ENCODE measurements at places on chromosomes 2 and 18.

DNA sequence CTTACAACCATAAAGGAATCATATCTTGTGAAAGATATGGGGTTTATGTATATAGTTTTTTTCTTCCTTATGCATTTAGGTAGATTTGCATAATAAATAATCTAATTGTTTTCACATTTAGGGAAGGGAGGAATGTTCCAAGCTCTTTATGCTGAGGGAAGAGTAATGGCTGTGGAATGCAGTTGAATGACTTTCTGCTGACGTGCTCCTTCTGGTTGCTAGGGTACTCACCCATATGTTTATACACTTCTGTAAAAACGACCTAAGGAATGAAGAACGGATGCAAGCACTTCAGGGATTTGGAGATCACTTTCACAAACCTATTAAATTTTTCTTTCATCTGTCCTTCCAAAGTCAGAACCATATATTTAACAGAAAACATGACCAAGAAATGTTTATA lies 29.2 kb upstream of the PPP4R1 start:
- DNase-seq: peak; percentile 41

DNA sequence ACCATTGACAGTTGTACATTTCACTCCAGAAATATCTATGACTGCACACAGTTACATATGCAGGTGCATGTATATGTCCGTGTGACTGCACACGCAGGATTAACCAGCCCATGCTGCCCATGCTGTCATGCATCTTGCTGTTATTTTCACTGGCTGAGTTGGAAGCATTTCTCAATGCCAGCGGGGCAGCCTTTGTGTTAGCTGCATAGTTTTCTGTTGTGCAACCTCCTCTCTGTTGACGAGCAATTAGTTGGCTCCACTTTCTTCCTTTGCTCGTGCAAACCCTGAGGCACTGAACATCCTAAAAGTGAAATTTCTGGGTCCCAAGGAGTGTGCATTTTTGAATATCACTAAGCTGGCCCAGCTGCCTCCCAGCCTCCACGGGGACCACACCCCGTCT lies 133.4 kb upstream of the GLI2 start:
- no peak for DNase-seq

GRCh38 chr18:6284300-6284699 lies 130.4 kb downstream of the L3MBTL4 start:
- DNase-seq: no peak

DNA sequence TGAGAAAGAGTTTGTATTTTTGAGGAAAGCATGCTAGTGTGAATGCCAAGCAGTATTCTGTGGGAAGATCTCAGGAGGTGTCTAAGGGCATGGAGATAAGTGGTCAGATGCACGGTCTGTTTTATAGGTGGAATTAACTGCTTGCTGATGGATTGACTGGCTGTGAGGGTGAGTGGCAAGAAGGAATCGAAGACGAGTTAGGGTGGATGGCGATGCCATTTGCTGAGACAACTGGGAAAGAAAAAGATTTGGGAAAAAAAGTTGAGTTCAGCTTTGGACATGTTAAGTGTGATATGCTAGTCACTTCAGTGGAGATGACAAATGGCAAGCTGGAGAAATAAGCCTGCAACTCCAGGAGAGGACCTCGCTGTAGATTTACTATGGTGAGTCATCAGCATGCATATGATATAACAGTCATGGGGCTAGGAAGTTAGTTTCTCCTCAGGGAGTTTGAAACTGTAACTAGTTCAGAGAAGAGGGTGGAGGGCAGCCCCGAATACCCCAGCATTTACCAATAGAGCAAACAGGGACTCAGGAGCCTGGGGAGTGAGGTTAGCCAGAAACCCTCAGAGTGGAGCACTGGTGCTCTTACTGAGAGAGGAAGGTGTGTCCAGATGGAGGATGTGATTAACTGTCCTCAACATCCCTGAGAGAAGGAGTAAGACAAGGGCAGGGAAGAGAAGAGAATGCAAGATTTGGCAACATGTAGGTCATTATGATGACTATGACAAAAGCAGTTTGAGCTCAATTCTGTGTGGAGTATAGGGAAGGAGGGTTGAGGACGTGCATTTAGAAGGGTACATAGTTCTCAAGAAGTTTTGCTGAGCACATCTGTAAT lies 2.0 kb upstream of the HK2 start:
- no peak for DNase-seq

- DNase-seq: no peak
Measured at GRCh38 chr2:174634130-174635014, 36.8 kb upstream of the WIPF1 start.

DNA sequence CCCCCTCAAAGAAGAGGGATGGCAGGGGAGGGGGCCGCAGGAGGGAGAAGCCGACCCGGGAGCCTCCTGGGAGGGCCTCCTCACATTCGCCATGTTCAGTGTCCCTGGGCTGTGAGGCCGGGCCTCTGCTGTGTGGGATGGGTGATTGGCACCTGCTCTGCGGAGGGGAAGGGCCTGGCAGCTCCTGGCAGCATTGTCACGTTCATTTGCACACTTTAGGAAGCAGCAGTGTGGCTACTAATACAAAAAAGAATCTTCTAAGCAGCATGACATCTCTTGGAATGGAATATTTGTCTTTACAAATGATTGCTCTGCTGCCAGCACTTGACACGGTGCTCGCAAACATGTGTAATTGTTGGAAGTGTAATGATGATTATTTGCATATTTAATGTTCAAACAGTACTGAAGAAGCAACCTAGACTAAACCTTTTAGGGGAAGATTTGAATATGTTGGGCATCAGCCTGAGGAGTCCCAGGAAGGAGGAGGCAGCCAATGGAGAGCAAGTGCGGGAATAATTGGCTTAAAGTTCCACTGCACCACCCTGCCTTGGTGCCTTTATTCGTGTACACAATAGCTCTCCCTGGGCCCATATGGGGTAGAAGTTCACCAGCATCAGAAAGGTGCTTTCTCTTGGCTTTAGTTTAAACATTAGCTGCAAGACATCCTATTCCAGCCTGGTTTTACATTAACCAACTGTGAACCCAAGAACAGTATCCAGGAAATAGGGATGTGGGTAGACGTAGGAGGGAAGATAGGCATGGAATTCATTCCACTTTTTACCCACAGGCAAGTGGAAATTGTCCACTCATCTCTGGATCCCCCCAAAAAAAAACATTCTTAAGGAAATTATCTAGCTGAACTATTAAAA lies 404.9 kb downstream of the TMEM182 start:
- no peak for DNase-seq

All from NCI-H1048 (cell line).